ENCODE measurements at places on chromosomes 3 and 15.

GRCh38 chr15:38029736-38030135 lies 95.3 kb downstream of the TMCO5A start:
- DNase-seq = no peak

DNA sequence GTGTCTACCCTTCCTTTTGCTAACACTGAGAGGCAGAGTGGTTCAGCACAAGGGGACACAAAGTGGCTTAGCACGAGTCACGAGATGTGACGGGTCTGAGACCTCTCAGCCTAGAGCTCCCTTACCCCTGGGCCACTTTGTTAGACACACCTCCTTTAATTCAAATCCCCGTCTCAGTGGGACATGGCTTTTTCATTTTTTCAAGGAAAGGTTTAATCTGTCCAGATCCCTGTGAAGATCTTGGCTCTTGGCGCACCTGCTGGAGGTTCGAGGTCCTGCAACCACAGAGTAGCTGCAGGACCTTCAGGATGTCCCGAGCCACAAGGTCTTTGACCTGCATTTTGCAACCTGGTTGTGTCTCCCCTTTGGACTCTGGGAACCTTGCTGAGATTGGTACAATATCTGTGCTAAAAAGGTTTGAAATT lies 52.0 kb downstream of the LPP start:
- DNase-seq = no peak

DNA sequence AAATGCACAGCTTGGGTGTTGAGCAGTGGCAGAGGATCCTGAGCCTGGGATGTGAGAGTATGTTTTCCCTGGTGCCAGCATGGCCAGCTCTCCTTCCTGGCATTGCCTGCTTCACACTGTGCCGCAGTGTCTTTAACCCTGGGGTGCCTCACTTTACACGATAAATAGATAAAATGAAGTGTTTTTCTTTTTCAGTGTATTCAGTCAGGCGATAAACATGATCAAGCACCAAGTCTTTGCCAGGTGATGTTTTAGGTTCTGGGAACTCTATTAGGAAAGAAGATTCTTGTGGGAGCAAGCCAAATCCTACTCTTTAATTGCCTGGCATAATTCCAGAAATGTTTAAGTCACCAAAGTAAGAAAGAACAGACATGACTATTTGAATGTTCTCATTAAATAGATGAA lies 14.0 kb downstream of the ABHD6 start:
- no peak for DNase-seq

- DNase-seq = no peak
Measured at GRCh38 chr3:186967686-186968085, 37.4 kb downstream of the ST6GAL1 start.

DNA sequence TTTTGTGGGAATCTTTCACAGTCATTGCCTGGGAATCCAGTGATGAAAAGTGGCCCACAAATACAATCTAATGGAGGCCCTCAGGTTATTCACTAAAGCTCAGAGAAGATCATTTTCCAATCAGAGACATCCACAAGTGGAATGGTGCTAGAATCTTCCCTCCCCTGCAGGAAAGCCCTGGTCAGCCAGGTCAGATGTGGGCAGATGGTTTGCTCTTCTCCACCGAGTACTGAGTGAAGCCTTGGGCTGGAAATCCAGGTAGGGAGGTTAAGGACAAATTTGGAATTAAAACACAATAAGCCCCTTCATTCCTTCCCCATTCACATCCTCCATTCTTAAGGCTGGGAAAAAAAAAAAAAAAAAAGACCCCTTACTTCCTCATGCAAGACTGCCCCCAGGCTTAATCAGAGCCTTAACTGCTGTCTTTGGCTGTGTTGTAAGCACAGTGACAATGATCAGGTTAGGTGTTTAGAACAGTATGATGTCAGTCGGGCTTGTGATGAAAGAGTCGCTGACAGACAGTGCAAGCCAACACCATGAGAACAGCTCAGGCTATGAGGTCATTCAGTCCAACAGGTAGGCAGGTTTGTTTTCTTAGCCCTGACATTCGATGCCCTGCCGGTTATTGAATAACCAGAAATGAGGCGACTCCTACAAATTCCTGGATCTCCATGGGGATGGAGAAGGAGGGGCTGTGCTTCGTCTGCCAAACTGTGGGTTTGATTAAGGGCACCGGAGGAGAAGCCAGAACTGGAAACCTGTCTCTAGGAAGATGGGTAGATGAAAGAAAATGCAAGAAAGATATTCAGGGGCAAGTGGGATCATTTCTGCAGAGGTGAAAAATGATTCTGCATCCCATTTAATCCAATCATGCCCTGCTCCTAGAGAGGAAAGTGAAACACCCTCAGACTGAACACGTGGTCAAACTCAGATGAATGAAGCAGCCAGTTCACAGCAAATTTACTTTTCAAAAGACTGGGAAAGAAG lies 23.5 kb upstream of the HES1 start:
- DNase-seq = no peak

DNA sequence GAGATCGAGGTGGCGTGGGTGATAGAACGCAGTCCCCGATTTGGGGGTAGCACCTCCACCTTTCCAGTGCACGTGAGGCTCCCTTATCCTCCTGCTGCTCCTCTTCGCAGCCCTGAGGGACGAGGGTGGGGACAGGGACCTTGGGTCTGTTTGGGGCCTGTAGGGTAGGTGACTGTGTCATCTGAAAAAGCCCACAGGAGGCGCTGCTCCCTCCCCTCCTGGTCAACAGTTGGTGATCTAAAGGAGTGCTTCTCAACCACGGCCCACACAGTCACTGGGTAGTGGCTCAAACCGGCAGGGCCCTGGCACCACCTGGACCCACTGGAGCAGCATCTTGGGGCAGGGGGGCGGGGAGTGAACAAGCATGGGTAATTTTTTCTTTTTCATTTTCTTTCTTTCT lies 7.1 kb downstream of the LRRK1 start:
- no peak for DNase-seq

- peak; percentile 91 for DNase-seq
Measured at GRCh38 chr15:31442699-31443111, 116.1 kb downstream of the KLF13 start.

- DNase-seq = no peak
Measured at GRCh38 chr3:170589113-170589512, 3.2 kb upstream of the SLC7A14 start.

GRCh38 chr15:87144775-87145174 lies 1065.1 kb downstream of the AGBL1 start:
- no peak for DNase-seq

GRCh38 chr15:98791046-98791701 lies 142.8 kb downstream of the IGF1R start:
- no peak for DNase-seq

DNA sequence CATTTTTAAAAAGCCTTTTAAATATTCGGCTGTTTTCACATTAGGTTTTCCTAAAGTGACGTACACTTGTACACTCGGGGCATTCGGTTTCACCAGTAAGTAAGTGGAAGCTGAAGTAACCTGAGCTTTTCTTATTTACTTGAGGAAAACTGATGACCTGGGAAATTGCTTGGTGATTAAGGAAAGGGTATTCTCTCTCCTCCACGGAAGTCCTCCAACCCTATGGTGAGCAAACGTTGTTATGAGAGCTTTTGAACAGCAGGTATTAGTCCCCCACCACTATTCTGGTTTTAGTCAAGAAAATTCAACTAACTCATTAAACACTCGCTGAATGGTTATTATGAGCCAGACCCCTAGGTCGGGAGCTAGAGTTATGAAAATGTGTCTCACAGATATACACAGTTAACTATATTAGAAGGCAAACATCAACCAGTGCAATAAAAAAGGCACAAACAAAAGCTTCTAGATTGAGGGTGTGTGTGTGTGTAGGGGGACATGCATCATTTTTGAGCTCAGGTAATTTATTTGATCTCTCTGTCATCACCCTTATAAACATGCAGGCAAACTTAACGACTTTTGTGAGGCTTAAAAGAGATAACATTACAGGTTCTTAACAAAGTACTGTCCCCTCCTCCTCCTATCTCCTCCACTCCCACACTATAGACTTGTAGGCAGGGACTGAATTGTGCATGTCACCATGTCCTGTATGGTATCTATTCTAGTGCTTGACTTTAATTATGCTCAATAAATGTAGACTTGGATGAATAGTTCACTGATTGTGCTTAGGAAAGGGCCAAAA lies 143.3 kb upstream of the MB21D2 start:
- DNase-seq = no peak

DNA sequence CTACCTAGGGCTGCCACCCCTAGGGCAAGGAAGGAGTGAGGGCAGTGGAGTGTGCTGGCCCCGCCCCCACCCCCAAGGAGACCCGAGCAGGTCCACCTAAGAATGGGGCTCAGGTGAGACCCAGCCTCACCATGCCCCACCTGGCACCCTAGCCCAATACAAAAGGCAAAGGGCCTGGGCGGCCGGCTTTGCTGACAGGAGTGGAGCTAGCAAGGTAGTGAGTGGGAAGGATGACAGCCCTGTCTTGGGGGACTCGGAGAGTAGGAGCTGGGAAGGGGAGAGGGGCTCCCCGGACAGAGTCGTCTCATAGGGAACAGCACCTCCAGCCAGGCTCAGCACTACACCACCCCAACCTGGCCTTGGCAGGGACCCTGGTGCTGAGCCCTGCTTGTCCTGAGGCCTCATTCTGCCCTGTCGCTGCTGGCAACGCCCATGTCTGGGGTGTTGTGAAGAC lies 12.1 kb downstream of the C15orf39 start:
- DNase-seq = no peak

GRCh38 chr3:131620977-131621376 lies 118.2 kb upstream of the MRPL3 start:
- no peak for DNase-seq

DNA sequence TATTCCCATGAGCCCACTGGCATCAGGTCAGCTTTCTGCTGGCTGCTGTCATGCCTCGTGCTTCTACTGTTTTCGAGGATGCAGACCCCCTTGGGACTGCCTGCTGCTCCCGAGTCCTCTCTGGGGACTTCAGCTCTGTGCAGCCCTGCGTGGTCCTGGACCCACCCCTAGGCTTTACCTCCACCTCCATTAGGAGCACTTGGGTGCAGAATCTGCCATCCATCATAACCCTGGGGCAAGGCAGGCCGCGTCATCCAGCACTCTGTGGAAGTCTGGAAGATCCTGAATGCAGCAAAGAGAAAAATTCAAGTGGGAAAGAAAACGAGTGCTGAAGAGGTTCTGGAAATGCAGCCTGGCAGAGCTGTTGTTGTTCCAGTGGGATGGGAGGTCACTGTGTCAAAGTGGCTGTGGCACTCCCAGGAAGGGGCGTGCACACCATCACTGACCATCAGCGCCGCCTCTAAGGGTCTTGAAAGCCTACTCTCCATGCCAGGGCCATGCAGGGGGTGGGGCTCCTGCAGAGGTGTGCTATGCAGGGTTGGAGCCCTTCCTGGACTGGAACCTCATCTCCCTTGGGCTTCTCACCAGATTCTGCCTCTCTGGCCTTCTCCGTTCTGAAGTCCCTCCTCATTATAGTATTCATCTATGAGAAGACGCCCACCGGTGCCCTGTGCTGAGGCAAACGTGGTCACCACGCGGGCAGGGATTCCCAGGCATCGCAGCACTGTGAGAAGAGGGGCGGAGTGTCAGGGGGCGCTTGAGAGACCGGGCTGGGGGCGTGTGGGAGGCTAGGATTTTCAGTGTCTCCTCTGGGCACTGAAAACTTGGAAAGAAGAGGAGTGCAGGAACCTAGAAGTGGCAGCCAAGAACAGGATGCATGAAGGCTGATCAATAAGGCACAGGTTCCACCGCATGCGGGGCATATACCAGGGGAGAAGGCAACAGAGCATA lies 12.5 kb downstream of the EPB42 start:
- DNase-seq = no peak

- DNase-seq = no peak
Measured at GRCh38 chr3:20056725-20057611, 16.7 kb downstream of the KAT2B start.

GRCh38 chr3:193418576-193419373 lies 40.2 kb upstream of the ATP13A5 start:
- no peak for DNase-seq

GRCh38 chr15:91290553-91290952 lies 190.5 kb downstream of the SV2B start:
- no peak for DNase-seq

GRCh38 chr3:82587174-82587573 lies 825.7 kb upstream of the GBE1 start:
- no peak for DNase-seq

- DNase-seq = no peak
Measured at GRCh38 chr3:59566481-59566975, 516.7 kb upstream of the CFAP20DC start.

GRCh38 chr3:30486368-30486767 lies 120.0 kb upstream of the TGFBR2 start:
- no peak for DNase-seq

DNA sequence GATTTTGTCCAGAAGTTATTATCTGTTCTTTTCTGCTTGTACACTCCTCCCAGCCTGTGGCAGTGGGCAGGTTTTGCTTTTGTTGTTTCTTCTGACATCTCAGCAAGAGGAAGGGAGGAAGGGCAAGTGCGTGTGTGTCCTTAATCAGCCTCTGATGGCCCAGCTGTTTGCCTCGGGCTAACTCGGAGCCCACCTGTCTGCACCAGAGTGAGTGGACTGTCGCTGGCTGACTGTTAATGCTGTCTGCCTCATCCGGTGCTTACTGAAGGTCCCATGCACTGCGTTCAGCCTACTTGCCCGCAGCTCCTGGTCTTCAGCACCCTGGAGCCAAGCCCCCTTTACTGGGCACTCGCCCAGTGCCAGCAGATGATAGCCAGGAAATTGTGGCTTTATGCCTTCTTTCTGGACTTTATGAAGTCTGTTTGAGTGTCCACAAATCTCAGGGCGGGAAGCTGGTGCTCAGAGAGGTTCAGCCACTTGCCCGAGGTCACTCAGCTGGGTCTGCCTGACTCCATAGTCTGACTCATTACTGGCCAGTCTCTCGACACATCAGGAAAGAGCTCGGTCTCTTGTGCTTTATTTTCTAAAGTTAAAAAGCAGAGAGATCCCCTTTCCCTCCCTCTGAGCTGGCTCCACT lies 89.5 kb downstream of the CHRNA7 start:
- no peak for DNase-seq

DNA sequence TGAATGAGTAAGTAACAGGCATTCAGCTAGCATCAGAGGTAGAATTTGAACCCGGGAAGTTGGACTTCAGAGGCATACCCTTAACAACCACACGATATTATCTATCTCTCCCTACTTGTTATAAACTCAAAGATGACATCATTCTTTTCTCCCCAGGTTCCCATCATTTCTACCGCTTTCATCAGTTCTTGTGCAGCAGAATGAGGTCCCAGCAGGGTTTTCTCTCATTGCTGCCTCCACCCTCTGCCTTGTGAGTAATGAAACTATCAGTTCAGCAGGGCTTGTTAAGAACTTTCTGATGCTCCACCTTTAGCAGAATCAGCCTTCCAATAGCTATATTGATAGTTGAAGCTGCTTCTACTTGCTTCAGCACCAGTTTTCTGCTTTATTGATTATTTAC lies 487.5 kb upstream of the KCNMB2 start:
- no peak for DNase-seq

DNA sequence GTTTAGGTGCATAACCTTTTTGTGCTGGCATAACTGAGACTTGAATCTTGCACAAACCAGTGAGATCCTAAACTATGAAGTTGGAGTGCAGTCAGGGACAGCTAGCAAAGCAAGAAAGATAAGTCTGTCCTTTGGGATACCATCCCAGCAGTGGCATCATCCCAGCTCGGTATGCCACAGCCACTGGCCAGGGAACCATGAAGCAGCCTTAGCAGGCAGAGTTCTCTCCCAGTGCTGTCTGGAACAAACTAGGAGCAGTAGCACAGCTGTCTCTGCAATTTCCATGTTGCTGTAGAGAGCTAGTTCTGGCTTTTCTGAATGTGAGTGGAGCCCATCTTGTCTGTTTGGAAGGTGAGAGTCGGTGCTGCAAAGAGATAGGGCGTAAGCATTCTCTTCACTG lies 130.3 kb downstream of the DTWD1 start:
- no peak for DNase-seq

GRCh38 chr15:31483053-31483985 lies 156.7 kb downstream of the KLF13 start:
- no peak for DNase-seq

- DNase-seq = no peak
Measured at GRCh38 chr3:52431459-52432223, 13.3 kb downstream of the SEMA3G start.

Measured in AG04449 (cell line).